Right renal cortex interstitium (tissue), 3 donors: ENCODE measurements at places on chromosomes 13 and 19. TPM values are rescaled to one million over a fixed set of nuclear protein-coding genes. Genes with fewer than 3 reads are reported as not detected.
A peak's percentile ranks its signal among the peaks of the same experiment; 100 is the strongest.

Gene CXCL17
- 0.23 TPM for polyA plus RNA-seq

GRCh38 chr13:100836711-100837110 is 162.1 kb upstream of the TMTC4 start:
- DNase-seq = no peak

DNA sequence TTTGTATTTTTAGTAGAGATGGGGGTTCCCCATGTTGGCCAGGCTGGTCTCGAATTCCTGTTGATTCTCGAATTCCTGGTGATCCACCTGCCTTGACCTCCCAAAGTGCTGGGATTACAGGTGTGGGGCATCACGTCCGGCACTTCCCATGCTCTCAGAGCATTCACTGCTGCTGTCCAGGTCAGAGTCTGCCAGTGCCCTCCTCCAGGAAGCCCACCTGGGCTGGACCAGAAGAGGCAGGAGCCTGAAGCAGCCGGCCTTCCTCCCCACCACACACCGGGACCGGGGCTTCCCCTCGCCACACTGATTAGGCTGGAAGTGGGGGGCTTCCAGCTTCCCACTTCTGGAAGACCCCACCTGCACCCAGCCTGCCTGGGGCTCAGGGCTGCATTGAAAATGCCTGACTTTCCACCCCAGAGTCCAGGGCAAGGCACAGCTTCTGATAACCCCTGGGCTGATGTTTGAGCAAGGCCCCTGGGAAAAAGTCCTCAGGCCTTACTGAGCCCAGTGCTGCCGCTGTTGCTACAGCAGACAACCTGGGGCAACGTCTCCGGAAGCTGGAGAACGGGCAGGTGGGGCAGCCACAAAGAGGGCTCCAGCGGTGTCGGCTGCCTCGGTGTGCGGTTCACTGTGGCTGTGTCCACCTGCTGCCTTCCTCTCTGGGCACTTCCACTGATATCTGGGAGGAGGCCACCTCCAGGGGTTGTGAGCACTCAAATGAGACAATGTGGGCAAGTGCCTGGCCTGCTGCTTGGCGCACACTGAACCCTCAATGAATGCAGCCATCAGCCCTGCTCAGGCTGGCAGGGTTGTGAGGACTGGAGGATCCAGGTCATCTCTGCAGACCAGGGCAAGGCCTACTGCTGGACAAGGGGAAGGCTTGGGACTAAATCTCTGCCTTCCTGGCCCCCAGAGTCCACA is 22.6 kb downstream of the CEBPA start:
- DNase-seq = no peak

- no peak for DNase-seq
Observed at GRCh38 chr13:33662392-33662791, 155.6 kb upstream of the RFC3 start.

GRCh38 chr19:14198384-14199376 is 7.3 kb downstream of the ADGRL1 start:
- no peak for DNase-seq

Gene ACP7
- polyA plus RNA-seq = 0.76 TPM

GRCh38 chr13:108003626-108004025 is 211.7 kb downstream of the LIG4 start:
- DNase-seq = no peak

DNA sequence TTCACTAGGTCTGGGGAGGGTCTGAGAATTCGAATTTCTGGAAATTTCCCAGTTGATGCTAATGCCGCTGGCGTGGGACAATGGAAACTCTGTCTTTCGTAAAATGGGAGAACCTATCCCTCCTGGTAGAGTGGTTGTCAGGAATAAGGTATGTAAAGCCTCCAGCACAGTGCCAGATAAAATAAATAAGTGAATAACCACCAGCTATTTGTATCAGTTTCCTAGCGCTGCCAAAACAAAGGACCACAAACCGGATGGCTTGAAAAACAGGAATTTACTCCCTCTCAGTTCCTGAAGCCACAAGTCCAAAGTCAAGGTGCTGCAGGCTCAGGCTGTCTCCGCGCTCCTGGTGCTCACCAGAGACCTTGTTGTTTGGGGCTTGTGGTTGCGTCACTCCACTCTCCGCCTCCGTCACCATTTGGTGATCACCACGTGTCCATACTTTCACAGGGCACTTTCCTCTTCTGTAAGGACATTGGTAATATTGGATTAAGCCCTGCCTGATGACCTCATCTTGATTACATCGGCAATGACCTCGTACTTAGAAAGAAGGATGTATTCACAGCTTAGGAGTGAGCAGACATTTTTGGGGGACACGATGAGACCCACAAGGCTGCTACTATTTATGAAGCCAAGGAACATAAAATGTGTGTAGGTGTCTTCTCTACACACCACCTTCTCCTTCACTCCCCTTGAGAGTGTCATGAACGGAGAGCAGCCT is 428.5 kb downstream of the IRS2 start:
- no peak for DNase-seq

DNA sequence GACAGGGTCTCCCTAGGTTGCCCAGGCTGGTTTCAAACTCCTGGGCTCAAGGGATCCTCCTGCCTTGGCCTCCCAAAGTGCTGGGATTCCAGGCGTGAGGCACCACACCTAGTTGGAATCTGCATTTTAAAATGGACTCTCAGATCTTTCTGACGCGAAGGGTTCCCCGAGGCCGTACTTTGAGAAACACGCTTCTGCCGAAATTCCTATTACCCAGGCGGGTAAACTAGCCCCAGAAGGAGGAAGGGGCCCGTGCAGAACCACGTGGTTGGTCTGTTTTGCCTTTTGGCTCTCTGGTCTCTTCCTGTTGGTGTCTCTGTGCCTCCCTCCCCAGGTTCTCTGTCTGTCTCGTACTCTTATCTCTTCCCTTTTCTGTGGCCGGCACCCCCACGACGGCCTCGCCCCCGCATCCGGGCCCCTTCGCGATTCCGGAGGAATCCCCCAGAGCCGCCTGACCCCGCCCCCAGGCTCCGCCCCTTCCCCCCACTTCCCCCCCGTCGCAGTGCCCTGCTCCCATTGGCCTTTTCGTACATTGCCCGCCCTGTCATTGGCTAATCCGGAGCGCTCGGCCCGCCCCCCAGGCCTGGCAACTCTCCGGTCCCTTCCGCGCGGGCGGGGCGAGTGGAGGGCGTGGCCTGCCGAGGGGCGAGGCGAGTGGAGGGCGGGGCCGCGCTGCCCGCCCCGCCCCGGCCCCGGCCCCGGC is at the start of gene TNFAIP8L1:
TNFAIP8L1 (plus strand) TSS at position 689 of the 703 bp plus-strand sequence. CDS start 12,354 bp downstream, outside the sequence.
- DNase-seq = peak; percentile 63

GRCh38 chr13:99124794-99125316 is 75.8 kb upstream of the UBAC2 start:
- DNase-seq = no peak

- DNase-seq = no peak
Observed at GRCh38 chr19:20359933-20360720, 193.1 kb downstream of the ZNF486 start.

GRCh38 chr19:16378291-16378889 is 53.8 kb downstream of the KLF2 start:
- DNase-seq = no peak

- DNase-seq = no peak
Observed at GRCh38 chr13:112724788-112725345, 35.0 kb downstream of the ATP11A start.

Gene CNMD
- 1.4 TPM for polyA plus RNA-seq

Gene ZFP82
- 14.8 TPM for polyA plus RNA-seq

Gene CYP4F22
- not detected for polyA plus RNA-seq

Gene WASF3
- 39.4 TPM for polyA plus RNA-seq

Gene WDR88
- polyA plus RNA-seq = 0.82 TPM

DNA sequence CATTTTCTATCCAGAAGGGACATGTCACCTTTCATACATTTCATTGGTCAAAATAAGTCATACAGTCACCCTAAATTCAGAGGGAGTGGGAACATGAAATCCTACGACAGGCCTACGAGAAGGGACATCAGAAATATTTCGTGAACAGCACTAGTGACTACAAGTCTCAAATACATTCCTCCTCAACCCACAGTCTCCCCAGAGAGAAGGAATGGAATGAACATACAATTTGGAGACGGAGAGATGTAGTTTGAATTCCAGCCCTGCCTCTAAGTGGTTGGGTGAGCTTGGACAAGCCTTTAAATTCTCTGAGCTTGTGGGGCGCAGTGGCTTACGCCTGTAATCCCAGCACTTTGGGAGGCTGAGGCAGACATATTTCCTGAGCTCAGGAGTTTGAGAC is 9.9 kb downstream of the SERTM1 start:
- no peak for DNase-seq

Gene NLRP4
- polyA plus RNA-seq = not detected

DNA sequence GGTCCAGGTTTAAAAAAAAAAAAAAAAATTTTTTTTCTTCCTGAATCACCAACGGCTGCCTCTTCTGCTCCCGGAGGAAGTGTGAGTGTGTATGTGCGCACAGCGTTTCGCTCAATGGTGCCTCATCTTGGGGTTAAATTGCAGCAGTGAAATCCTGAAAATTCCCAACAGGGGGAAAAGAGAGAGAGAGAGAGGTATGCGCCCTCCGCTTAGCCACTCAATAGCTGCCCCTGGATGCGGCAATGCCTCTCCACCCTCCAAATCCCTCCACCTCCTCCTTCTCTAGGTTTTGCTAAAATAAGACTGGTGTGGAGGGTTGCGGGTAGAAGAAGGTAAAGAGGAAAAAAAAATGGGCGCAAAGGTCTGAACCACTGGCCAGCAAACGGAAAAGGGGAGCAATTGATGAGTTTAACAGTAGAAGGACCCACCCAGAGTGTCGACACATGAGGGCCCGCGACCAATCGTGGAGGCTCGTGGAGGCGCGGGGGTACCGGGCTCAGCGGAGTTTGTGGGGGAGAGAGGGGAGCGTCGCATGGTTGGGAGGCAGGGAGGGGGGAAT is 853 bp upstream of the CACNA1A start:
- DNase-seq = no peak

GRCh38 chr19:47434088-47434487 is 14.8 kb upstream of the MEIS3 start:
- DNase-seq = no peak

DNA sequence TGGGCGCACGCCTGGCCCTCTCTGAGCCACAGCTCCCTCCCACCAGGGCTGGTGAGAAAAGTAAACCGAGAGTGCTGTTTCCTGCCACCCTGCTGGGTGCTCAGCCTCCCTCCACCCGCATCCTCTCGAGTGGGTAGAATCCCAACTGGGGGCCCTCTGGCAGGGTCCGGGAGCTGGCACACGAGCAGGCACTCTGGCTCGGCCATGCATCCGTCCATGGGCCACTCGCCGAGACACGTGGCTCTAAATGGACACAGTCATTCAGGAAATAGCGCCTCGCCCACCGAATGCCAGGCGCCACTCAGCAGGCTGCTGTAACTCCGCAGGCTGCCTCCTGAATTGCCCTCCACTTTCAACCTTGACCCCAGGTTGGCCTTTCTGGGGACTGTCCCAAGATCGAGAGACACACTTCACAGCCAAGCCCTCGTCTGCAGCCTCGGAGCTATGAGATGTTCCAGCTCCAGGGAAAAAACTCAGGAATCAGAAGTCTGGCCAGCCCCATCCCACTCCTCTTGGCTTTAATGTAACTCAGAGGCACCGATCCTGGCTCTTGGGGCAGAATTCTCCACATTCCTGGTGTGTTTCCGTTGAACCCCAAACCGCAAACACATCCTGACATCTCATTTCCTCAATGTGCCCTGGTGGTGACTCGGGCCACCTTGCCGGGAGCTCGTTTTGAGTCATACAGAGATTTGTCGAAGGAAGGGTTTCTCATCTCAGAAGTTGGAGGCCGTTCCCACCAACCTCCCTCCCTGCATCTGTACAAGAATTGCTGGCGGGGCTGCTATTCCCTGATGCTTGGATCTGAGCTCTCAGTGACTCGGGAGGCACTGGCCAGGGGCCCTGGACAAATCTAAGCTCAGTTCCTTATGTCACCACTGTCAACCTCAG is 14.1 kb downstream of the KLF2 start:
- DNase-seq = no peak

DNA sequence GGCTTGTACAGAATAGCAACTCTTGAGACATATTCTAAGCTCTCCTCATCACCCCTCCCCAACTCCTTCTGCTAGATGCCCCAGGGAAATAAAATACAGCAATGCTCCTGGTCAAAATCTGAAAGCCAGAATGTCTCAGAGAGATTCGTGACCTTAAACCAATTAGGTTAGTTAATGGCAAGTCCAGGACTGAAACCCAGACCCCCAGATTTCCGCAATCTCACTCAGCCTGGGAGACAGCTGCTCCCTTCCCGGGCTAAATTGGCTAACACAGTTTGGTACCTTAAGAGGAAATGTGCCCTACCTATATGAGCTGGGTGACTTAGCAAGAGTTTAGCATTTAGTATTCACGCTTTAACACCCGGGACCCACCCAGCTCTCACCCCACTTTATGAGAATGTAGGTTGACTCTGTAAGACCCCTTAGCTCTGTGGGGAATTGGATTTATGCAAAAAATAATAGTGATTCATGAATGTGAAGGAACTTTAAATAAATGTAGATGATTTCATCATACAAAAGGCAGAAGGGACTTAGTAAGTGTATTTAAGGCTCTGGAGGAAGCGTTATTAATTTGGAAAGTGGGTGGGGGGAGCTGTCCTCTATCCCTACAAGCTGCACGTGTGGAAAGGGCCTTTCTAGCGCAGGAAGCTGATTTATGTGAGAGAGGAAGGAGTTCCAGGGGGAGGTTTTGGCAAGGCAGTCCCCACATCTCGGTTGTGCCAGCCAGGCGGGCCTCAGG is 1.1 kb downstream of the DLEU7 start:
- DNase-seq = peak; percentile 1

- no peak for DNase-seq
Observed at GRCh38 chr13:55493297-55493696, 1647.4 kb upstream of the PRR20A start.

GRCh38 chr19:31641591-31641990 is 292.4 kb upstream of the TSHZ3 start:
- no peak for DNase-seq

GRCh38 chr13:66106246-66106645 is 1123.9 kb downstream of the PCDH9 start:
- no peak for DNase-seq

DNA sequence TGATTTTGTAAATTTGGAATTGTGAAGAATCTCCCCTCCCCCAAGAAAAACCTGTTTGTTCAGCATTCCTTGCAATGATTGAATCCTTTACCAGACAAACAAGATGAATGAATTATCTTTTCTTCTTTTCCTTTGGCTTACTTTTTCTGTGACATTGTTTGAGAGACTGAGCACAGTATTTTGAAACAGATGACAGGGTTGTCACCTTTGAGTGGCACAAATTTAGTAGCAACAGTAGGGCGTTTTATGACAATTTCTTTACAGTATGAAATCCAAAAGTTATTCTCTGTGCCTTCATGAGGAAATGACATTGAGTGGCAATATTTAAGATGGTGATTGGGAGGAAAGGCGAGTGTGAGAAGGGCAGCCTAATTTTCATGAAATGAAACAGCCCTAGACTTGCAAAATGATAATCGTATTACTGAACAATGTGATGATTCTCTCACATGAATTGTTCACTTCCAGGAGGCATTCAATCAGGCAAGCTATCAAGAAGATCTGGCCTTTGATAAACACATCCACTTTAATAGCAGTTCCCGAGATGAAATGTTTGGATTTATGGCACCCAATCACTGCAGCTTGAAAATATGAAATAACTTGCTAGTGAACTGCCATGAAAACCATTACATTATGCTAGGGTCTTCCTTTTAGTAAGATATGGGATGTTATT is 68.6 kb upstream of the SCEL start:
- DNase-seq = no peak

- no peak for DNase-seq
Observed at GRCh38 chr13:50575138-50575537, 268.4 kb downstream of the DLEU7 start.

GRCh38 chr13:112978561-112979405 is 9.8 kb downstream of the MCF2L start:
- DNase-seq = no peak
